ENCODE measurements at places on chromosomes 11 and 22.
A peak's percentile ranks its signal among the peaks of the same experiment; 100 is the strongest.

DNA sequence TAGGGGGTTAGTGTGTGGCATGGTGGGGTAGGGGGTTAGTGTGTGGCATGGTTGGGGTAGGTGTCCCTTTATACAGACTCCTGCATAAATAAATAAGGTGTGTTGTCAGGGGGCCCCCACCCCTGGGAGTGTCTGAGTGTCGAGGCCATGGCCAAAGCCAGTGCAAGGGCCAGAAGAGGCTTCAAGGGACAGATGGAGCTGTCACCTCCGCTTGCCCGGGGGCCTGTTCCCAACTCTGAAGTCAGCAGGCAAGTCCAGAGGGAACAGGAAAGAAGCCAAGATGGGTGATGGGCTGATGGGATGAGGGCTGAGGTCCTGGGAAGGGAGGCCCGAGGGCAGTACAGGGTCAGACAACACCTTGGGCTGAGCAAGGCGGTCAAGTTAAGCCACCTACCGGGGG, 997.8 kb downstream of the BRD1 start:
- DNase-seq = no peak

GRCh38 chr11:7256943-7257342, 5.2 kb downstream of the SYT9 start:
- peak; percentile 49 for DNase-seq

DNA sequence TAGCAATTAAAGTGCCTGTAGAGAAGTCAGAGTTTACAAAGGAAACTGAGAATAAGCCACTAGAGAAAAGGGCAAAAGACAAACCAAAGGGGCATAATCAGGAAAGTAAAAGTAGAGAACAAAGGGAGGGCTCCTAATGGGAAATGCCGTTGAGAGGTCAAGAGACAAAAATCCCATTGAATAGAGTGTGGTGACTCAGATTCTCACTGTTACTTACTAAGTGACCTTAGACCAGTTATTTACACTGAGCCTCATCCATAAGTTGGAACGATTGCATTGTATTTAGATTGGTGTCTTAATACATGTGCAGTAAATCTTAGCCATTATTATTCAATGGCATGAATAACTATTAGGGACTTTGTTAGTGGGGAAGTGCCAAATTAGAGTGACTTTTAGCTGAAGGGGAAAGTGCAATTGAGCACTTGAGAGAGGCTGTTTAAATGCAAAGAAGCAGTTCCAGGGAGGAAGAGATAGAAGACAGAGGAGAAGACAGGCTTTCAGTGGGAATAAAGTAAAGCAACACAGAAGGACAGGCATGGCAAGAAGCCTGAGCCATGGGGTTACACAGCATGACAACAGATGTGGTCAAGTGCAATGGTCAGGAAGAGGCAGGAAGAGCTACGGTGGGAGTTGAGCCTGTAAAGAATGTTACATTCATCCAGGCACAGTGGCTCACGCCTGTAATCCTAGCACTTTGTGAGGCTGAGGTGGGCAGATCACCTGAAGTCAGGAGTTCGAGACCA, 82.6 kb downstream of the UBASH3B start:
- no peak for DNase-seq

DNA sequence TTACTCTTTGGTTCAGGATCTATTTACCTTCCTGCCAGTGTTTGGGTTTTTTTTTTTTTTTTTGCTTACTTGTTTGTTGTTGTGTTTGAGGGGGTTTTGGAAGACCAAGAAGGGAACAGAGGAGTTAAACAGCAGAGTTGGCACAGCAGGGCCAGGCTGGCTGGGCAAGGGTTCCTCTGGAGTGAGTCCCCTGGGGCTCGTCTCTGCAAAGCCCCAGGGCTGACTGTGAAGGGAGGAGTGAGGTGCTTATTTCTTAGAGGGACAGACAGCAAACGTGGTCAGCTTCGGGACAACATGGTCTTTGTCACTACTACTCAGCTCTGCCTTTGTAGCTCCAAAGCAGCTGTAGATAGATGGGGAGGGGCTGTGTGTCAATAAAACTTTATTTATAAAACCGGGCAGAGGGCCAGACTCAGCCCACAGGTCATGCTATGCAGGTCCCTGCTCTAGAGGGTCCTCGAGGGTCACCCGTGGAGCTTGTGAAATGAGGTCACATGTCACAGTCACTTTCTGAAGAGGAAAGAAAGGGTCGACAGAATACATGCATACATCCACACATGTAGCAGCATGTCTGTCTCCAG, 1404.7 kb downstream of the BRD1 start:
- no peak for DNase-seq

- DNase-seq = no peak
Measured at GRCh38 chr11:36098087-36098486, 154.2 kb downstream of the LDLRAD3 start.

GRCh38 chr11:40397141-40397540, 1062.3 kb downstream of the LRRC4C start:
- no peak for DNase-seq

- DNase-seq = no peak
Measured at GRCh38 chr11:101817581-101817980, 97.2 kb upstream of the CEP126 start.

GRCh38 chr11:61950035-61950547, at the start of gene BEST1:
Gene BEST1, plus strand, starts transcription at chr11:61950351. Its CDS starts 1,456 bp downstream, at chr11:61951807.
- peak; percentile 33 for DNase-seq

- DNase-seq = no peak
Measured at GRCh38 chr11:30150425-30150824, 80.4 kb upstream of the FSHB start.

DNA sequence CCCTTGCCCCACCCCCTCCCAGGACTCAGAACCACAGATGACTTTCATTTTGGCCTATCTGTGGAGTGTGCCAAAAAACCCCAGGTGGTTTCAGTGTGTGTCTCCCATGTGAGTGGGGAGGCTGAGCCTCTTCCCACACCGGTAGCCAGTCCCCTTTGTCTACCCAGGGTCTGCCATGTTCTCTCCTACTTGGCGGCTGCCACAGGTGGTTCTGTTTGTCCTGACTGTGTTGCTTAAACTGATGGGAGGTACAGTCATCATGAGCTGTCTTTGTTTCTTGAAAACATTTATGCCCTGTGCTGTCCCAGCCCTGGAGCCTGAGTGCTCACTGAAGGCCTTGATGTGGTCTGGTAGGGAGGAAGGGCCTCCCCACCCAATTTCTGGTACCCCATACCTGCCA, 39.7 kb upstream of the SUSD2 start:
- DNase-seq = no peak

DNA sequence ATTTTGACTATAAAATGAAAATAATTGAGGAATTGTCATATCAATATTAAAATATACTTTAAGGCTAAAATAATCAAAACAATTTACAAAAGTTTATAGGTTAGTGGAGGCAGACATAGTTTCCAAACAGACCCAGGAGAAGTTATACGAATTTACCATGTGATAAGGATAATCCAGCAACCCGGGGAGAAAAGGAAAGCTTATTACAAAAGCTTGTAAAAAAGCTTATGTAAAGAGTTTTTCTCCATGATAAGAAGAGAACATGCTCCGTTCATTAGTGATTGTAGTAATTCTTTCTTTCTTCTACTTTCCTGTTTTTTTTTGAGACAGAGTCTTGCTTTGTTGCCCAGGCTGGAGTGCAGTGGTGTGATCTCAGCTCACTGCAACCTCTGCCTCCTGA, 79.0 kb downstream of the ATXN10 start:
- DNase-seq = no peak

DNA sequence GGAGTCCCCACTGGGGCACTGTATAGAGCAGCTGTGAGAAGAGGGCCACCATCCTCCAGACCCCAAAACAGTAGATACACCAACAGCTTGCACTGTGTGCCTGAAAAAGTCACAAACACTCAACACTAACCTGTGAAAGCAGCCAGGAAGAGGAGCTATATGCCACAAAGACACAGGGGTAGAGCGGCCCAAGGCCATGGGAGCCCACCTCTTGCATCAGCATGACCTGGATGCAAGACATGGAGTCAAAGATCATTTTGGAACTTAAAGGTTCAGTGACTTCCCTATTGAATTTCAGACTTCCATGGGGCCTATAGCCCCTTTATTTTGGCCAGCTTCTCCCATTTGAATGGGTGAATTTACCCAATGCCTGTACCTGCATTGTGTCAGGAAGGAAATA, 29.7 kb upstream of the CYB5R3 start:
- no peak for DNase-seq

DNA sequence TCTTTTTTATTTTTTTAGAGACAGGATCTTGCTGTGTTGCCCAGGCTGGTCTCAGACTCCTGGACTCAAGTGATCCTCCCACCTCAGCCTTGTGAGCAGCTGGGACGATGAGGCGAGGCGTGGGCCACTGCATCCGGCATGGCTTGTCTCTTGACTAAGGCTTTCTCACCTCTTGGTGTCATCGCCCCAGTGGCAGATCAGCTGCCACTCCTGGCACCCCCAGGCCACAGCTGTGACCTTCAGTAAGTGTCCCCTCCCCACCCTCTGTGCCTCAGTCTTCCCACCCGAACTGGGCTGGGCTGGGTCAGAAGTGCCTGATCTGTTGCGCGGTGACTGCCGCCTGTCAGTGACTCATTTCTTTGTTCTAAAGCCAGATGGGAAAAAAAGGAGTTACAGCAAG, 3.6 kb downstream of the SYNGR1 start:
- no peak for DNase-seq

DNA sequence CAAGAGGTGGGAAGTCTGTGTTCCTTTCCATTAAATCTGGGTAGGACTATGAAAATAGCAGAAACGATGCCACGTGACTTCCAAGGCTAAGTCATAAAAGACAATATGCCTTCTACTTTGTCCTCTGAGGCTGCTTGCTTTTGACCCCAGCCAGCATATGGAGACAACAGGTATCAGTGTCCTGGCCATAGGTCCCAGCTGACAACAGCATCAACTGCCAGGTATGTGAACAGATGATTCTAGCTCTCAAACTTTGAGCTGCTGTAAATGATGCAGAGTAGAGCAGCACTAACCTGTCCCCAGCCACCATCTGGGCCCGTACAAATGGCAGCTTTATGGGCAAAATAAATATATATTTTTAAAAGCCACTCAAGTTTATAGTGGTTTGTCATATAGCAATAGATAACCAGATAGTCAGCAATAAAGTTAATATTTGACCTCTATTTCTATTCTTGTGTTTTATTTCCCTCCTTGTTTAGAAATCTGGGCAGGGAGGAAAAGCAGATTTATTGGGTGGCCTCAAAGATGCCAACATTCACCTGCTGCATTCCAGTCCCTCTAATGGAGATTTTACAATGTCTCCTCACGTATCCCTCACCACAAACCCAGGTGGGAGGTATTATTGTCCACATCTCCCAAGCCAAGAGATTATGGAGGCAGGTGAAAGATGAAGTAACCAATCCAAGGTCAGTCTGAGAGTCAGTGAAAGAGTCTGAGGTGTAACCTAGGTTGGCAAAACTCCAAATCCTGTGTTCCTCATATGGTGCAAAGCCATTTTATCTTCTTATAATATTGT, 209.6 kb upstream of the LARGE1 start:
- DNase-seq = no peak

DNA sequence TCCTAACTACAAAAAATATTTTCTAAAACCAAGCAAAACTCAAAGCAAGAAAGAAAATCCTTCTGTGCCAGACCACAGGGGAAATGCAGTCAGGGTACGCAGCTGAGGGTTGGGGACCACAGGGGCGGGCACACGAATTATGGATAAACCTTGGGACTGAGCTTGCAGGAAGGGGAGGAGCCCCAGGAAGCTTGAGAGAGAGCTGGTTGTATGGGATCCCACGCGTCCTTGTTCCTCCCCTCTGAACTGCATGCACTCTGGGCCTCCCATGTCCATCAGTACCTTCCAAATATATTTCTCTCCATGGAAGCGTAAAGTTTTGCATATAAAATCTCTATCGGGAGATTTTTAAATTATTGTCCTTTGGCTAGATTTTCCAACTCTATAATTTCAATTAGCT, 673.4 kb downstream of the TBC1D22A start:
- no peak for DNase-seq

- DNase-seq = no peak
Measured at GRCh38 chr22:44975427-44976262, 34.2 kb downstream of the PHF21B start.

DNA sequence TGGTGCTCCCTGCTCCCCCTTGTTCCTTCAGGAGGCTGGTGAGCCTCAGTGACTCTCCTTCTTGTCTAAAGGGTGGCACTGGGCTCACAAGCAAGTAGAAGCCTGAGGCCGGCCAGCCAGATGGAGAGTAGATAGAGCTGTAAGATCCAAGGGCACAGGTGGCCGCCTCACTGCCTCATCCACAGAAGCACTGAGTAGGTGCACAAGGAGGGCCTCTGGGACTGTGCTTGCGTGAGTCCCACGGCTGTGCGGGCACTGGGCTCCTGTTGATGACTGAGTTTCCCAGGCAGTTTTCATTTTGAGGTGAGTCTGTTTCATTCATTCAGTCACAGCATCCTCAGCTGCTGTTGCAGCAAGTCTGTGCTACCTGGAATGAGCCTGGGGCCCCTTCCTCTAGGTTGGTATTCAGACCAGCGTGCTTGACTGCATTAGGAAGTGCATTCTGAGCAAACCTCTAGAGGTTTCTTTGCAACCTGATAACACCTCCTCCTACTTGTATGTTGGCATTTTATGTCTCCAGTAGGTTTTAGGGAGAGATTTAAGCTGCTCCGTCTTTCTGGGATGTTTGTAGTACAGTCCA, 184.0 kb downstream of the TBC1D22A start:
- DNase-seq = no peak

- no peak for DNase-seq
Measured at GRCh38 chr11:19391652-19392051, 150.9 kb upstream of the E2F8 start.

DNA sequence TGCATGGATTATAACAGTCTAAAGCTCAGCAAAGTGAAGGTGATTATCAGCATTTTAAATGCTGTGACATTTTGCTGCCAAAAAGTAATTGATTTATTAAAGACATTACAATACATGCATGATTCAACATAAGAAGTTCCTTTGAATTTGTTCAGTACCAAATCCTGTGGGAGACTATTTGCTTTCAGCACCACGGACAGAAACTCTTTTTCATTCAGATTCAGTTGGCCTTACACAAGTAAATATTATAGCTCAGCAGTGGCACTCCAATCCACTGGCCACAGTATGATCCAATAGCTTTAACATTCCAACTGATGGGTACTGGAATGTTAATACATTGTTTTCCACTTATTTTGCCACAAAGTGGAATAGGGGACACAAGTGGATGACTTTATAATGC, 806.7 kb downstream of the NTM start:
- DNase-seq = no peak

- no peak for DNase-seq
Measured at GRCh38 chr11:43980253-43980652, 37.8 kb downstream of the C11orf96 start.

DNA sequence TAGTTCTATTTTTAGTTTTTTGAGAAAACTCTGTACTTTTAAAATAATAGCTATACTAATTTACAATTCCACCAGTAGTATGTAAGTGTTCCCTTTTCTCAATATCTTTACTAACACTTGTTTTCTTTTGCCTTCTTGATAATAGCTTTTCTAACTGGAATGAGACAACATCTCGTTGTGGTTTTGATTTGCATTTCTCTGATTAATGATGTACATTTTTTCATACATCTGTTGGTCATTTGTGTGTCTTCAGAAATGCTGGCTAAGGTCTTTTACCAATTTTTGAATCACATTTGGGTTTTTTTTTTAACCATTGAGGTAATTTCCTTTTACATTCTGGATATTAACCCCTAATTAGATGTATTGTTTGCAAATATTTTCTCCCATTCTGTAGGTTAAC, 258.9 kb downstream of the DYNC2H1 start:
- no peak for DNase-seq

GRCh38 chr11:7869467-7869866, 61.6 kb downstream of the OR10A6 start:
- DNase-seq = no peak
